Activated CD4-positive, alpha-beta T cell treated with anti-CD3 and anti-CD28 coated beads for 48 hours (primary cell): ENCODE measurements at places on chromosomes 4 and X.

- DNase-seq = no peak
These were observed 64.0 kb downstream of the COX18 start for GRCh38 chr4:73005514-73005913.

DNA sequence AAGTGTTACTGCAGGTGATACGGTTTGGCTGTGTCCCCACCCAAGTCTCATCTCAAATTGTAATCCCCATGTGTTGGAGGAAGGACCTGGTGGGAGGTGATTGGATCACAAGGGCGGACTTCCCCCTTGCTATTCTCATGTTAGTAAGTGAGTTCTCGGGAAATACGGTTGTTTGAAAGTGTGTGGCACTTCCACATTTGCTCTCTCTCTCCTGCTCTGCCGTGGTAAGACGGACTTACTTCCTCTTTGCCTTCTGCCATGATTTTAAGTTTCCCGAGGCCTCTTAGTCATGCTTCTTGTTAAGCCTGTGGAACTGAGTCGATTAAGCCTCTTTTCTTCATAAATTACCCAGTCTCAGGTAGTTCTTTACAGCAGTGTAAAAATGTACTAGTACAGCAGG, 65.2 kb upstream of the SLC7A11 start:
- no peak for DNase-seq

- no peak for DNase-seq
These were observed 17.3 kb upstream of the F11 start for GRCh38 chr4:186248643-186249042.

GRCh38 chr4:71009890-71010588, 16.6 kb downstream of the DCK start:
- no peak for DNase-seq

GRCh38 chr4:56128213-56128612, 179.5 kb downstream of the CEP135 start:
- no peak for DNase-seq

DNA sequence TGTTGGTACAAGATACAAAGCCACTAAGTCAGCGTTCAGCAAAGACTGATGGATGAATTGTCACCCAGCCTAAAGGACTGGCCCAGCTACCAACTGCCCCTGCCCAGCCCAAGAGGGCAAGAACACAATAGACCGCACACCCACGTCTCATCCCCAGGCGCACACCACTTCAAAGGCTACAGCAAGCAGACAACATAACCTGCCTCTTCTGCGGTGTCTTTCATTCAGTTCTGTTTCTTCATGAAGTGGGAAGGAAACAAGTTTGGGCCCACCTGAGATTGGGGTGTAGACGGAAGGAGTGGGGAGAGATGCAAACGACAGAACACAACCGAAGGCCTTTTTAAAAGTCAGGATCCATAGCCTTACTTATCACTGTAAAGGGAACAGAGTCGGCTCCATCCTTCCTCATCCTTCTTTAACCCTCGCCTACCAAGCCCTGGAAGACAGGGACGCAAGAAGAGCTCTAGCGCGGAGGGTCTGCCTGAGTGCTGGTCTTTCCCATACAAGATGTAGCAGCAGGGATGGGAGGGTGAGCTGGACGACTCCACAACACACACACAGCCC, 691 bp downstream of the SCARB2 start:
- DNase-seq = peak; percentile 47

- no peak for DNase-seq
These were observed 52.6 kb upstream of the NAP1L2 start for GRCh38 chrX:73267206-73267605.

GRCh38 chr4:147173322-147173721, 227.7 kb upstream of the TTC29 start:
- DNase-seq = no peak

- DNase-seq = no peak
These were observed 546.0 kb downstream of the BCOR start for GRCh38 chrX:39551762-39552161.
